ENCODE measurements at places on chromosomes 4 and X. TPM values are rescaled to one million over a fixed set of nuclear protein-coding genes. Genes with fewer than 3 reads are reported as not detected.
A peak's percentile ranks its signal among the peaks of the same experiment; 100 is the strongest.

DNA sequence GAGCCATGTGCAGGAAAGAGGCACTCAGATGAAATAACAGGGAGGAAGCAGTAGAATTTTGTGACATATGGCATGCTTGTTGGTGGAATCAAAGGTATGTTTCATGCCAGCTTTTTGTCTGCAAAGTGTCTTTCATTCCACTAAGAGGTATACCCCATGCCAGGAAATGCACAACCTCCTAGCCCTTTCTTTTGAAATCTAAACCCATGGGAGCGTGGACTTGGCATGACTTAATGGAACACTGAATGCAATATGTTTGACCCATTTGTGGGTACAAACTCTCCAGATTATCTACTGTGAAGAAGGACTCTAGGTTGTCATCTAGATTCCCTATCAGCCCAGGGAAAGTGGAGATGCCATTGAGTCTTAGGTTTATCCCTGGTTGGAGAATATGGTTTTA, 338.3 kb upstream of the TEX13C start:
- no peak for DNase-seq

DNA sequence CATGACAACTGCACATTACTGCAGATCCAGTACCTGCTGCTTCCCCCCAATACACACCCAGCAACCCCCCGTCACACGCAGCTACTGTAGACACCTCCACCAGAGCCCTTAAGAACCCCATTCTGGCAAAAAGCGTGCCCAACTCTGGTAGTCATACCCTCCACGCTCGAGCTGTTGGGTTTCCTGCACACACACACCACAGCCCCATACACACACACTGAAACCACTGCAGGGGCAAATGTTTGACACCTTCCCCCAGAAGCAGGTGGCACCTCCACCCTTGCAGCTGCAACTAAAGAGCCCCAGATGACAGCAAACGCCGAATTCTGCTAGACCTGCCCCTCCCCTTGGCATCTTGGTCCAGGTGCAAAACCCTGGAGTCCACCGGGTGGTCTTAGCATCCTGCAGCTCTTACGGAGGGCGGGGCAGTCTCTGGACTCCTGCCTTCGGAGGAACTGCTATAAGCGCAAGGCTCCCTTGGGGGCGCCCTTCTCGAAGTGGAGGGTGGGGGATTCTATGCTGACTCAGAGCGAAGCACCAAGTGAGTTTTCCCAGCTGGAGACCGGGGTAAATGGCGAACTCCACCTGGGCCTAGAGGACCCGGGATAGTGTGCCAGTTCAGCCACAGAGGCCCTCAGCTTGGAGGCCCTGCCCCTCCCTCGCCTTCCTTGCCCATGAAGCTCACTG, 1.5 kb downstream of the FRMPD3 start:
- DNase-seq, result no peak

- DNase-seq, result no peak
Measured at GRCh38 chr4:125828346-125828745, 513.6 kb downstream of the FAT4 start.

GRCh38 chr4:83195269-83195668, 80.7 kb upstream of the PLAC8 start:
- peak; percentile 47 for DNase-seq

GRCh38 chr4:110640576-110640975, 17.7 kb upstream of the PITX2 start:
- DNase-seq, result no peak

DNA sequence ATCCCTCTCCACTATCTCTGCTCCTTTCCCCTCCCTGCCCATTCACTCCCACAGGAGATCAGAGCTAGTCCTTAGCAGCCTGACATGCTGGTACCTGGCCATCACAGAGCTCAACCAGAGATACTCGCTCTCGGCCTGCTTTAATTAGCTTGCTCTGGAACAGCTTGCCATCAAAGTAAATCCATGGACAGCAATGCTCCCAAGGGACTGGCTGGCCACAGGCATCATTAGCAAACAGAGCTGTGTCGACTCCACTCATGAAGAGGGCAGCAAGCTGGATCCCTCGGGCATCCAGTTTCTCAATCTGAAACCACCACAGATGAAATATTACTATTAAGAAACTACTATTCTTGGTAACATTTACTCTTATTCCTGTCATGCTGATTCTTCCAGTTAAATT, 43.4 kb upstream of the PHF8 start:
- DNase-seq, result no peak

GRCh38 chr4:16194214-16194613, 32.1 kb downstream of the TAPT1 start:
- no peak for DNase-seq

DNA sequence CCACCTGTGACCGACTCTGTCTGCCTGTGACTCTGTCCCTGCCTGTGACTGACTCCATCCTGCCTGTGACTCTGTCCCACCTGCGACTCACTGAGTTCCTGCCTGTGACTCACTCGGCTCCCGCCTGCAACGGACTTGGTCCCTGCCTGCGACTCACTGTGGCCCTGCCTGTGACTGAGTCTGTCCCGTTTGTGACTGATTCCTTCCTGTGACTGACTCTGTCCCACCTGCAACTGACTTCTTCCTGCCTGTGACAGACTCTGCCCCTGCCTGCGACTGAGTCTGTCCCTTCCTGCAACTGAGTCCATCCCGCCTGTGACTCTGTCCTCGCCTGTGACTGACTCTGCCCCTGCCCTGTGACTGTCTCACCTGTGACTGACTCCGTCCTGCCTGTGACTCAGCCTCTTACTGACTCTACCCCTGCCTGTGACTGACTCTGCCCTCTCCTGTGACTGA, 9.6 kb upstream of the UVSSA start:
- peak; percentile 75 for DNase-seq

GRCh38 chrX:39577985-39578869, 519.5 kb downstream of the BCOR start:
- peak; percentile 76 for DNase-seq

DNA sequence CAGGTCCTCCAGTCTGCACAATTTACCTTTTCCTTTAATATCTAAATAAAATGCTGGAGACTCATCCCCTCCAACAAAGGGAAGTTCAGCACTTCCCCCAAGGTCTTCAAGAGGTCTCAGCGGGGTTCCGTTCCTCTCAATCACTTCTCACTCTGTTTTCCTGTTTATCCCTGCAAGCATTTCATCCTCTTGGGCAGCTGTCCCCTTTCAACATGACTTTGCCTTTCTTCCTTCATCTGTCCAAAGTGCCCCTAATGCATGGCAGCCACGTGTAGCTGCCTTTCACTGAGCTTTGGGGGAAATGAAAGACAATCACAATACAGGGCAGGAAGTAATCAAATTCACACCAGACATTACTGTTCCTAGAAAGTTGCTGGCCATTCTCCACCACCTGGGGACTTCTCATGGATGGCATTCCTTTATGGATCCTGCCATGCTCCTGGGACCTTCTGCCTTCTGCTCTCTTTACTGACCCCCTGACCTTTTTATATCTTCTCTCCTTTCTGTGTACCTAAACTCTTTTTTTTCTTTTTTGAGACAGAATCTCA, 79.7 kb upstream of the USP9X start:
- DNase-seq, result no peak

DNA sequence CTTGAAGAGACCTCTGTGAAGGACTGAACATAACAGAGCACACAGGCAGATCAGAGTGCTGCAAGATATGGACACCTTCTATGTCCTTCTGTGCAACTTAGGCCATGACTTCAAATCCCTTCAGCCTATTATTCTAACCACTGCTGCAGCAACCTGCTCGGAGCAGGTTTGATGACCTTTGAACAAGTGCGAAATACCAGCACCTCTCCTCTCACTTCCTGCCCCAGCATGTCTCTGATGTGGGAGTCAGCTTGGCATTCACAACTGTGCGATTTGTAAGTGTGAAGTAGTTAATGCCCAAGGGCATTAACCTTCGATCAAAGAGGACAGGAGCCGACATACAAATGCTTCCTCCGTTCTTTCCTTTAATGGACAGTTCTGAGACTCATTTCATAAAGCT, 1.6 kb upstream of the EXOC1 start:
- peak; percentile 66 for DNase-seq

DNA sequence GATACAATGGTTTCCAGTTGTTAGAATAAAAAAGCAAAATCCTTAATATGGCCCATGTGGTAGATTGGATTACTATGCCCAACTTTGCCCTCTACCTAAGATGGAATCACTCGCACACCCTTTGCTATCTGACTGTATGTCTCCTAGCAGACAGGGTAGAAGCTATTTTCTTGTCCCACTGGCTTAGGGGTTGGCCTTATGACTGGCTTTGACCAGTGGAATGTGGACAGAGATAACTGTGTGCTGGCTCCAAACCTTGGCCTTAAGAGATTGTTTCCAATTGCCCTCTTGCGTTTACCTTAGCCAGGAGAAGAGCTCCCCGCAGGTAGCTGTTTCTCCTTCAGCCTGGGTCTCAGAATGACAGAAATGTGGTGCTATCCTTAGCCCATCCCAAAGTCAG, 355.9 kb downstream of the BCOR start:
- no peak for DNase-seq

DNA sequence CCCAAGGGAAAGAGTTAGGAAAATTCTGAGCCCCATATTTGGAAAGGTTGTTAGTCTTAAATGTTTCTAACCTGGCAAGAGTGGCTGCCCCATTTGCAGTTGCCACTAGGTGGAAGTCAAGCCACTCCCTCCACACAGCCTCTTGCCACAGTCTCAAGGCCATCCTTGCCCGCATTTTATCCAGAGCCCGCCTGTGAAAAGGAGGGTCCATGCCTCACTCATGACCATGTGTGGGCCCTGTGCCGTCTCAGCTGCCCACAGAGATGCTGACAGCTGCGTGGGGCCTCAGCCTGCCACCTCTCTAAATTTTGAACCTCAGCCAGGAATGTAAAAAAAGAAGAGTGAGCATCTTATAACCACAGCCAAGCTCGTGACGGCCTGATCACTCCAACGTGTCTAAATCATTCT, 201.5 kb upstream of the FAM241A start:
- DNase-seq, result no peak

Gene AADAT
- total RNA-seq, result not detected

Gene MAGEA11
- not detected for total RNA-seq

Gene NHS
- 6.8 TPM for total RNA-seq
